Cortex of kidney (tissue), 1 donor: ENCODE measurements at places on chromosomes 1 and 21.

DNA sequence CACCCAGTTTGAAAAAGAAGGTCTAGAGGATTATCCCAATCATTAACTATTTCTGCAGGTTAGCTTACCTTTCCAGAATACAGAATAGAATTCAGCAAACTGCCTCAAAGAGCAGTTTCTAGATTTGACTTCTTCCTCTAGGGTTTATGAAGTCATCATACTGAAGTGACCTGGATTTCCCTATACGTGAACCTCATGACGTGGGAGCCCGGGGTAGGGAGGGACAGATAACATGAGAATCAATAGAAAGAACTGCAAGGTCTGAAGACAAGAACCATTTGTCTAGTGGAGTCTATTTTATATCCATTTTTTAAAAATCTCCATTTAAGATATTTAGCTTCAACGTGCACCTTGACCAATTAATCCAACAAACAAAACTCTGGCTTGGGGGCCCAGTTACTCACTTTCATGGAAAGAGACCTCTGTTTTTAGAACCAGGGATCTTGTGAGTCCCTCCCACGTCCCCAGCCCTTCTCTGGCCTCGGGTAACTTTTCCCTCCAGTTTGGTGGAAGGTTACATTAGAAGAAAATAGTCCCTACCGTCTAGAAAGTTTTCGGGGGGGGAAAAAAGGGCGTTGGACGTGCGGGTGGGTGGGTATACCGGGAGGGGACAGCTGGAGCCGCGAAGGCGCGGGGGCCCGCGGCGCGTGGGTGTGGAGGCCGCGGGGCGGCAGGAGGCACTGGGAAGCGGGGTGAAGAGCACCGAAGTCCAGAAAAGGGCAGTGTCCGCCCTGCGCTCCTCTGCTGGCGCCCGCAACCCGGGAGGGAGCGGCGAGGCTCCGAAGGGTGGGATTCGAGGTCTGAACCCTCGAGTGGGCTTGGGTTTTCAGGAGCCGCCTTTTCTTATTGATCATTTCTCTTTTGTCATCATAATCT, 13.8 kb upstream of the POGZ start:
- DNase-seq = no peak

GRCh38 chr21:33550772-33551660, 8.2 kb downstream of the SON start:
- no peak for DNase-seq

GRCh38 chr1:64080941-64081562, 122.4 kb upstream of the UBE2U start:
- DNase-seq = no peak

- DNase-seq = no peak
Observed at GRCh38 chr1:151510020-151510405, 1.2 kb upstream of the CGN start.

- DNase-seq = no peak
Observed at GRCh38 chr1:63248216-63248615, 74.2 kb upstream of the FOXD3 start.

DNA sequence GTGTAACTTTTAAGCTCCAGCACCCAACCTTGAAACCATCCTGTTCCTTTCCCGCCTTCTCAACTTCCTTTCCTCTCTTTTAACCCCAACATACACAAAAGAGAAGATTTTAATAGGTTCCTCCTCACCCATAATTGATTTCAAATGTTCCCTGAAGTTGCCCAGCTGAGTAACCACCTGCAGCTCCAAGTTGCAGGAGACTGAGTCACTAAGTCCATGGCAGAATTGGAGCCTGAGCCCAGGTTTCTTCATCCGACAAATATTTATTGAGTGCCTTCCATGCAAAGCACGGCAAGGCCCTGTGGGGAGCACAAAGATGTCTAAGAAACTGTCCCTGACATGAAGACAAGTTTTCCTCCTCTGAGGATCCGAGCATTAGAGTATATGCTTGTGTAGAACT, 97.7 kb downstream of the PAPPA2 start:
- DNase-seq = no peak

GRCh38 chr1:6358757-6359201, 34.8 kb downstream of the ACOT7 start:
- no peak for DNase-seq

DNA sequence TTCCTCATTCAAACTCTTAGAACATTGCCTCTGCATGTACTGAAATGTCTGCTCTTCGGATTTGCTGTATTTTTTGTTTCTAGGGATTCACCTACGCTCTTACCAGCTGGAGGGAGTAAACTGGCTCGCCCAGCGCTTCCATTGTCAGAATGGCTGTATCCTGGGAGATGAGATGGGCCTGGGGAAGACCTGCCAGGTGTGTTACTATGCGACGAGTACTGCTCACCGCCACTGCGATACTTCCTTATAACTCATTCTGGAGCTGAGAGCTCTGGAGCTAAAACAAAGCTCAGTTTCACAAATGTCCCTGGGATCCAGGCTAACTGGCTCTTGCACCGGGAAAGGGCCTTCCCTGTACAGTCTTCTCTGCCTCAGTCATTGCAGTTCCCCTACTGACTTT, 10.1 kb downstream of the CHD1L start:
- DNase-seq = no peak

- DNase-seq = no peak
Observed at GRCh38 chr1:34870395-34870794, 10.8 kb upstream of the SMIM12 start.

- DNase-seq = no peak
Observed at GRCh38 chr1:6490181-6491080, 1.0 kb downstream of the PLEKHG5 start.

DNA sequence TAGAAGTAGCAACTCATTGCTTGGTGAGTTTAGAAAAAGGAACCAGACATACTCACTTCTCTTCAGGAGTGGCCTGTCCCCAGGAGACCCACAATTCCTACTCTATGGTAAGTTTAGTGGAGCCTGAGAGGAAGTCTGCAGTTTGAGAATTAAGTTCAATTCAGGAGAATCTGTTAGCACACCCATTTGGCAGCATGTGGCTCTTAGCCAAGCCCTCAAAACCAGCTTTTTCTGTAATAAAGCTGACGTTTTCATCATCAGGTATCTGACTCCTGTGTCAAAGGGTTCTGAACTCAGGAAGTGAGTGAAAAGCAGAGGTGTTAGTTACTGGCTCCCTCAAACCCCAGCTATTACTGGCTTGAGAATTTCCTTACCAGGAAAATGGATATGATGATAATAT, 20.4 kb upstream of the RGS16 start:
- no peak for DNase-seq

DNA sequence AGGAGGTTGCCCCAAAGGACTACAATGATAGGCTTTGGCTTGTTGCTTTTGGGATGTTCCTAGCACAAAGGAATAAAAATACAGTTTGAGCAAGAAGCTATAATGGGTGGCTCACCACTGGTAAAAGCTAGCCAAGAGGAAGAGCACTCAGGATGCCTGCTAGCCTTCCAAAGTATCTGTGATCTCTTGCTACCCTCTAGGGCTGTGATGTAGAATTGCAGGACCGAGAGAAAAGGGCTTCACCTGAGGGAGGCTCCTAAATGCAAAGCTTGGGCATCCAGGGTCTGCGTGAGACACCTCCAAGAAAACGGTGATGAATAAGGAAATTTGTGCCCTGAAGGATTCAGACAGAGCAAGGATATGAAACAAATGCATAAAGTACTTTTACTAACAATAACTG, 17.7 kb downstream of the IVL start:
- no peak for DNase-seq

DNA sequence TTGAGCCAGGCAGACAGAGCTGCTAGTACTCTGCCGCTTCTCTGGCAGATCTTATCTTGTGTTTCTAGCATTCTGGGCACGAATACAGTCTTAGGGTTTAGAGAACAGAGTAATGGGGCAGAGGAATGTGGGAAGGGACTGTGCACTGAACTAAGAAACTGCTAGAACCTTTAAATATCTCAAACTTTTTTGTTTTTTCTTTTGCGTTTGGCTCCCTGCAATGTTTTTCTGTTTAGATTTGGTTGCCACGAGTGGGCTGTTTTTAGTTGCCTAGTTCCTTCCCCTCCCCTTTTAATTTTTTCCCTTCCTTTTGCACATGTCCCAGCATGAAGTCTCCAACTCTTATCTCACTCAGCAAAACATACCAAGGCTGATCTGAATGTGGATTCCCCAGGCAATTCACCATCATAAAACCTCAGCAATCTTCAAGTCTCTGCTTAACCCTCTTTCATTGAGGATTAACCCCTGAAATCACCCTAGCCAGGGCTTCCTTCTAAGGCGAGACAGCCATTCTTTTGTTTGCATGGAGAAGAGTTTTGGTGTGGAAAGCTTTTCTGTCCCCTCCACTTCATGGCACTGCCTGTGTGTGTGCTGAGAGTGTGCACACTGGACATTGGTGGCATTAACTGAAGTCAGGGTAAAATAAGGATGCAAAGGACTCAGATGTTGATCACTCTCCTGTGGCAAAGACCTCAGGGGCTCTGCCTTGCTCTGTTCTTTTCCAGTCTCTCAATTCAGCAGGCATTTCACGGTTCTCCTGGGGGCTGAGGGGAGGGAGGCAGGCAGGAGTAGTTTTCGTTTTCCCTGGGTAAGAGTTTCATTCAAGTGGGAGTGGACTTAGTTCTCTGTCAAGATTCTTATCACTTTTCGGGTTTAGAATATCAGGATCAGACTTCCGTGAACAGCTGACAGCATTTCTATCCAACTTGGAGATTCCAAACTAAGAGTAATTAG, 2.8 kb upstream of the ATF3 start:
- DNase-seq = no peak

GRCh38 chr1:182292193-182292741, 99.3 kb downstream of the GLUL start:
- no peak for DNase-seq

DNA sequence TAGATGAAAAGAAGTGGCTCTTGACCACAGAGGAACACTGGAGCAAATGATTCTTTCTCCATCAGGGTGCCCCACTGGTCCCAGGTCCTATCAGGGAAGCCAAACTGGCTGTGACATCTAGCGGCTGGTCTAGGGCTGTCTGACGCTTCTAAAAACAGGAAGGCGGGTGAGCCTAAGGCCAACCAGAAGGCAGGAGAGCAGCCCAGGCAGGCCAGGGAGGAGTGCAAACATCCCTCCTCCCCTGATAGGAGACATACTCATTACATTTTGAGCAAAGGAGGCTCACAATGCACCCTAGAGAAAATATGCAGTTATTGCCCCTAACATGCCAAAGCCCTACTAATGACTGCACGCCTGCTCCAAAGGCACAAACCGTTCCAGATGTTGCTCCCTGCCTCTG, 10.4 kb upstream of the FOXE3 start:
- no peak for DNase-seq

GRCh38 chr21:34707876-34708325, 39.1 kb downstream of the CLIC6 start:
- no peak for DNase-seq

- DNase-seq = no peak
Observed at GRCh38 chr1:190328361-190328760, 149.3 kb downstream of the BRINP3 start.

GRCh38 chr1:10651389-10651766, 145.1 kb downstream of the CASZ1 start:
- no peak for DNase-seq

GRCh38 chr1:154583773-154584172, 16.2 kb downstream of the CHRNB2 start:
- DNase-seq = no peak
